ENCODE measurements at places on chromosomes 12 and 14.

- DNase-seq: no peak
Observed at GRCh38 chr12:58502841-58503240, 417.5 kb downstream of the LRIG3 start.

DNA sequence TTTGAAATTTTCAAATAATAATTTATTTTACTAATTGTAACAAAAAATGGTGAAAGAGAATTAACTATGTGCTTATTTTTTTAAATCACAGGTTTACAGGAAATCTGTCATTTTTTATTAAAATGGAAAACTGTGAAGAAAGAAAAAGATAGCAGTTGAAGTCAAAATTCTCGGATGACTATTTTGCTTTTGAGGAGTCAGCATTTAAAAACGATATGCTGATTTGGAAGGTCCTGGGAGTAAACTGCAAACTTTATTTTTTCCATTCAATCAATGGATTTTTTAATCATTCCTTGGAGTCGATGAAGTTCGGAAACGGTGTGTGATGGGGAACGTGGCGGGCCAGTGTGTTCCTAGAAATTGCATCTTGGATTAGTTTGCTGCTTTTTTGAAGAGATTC lies 258.9 kb upstream of the NAV3 start:
- no peak for DNase-seq

GRCh38 chr12:51323966-51324895 lies at the start of gene BIN2:
BIN2 (minus strand) TSS chr12:51324174; CDS start chr12:51324102, 72 bp downstream.
- DNase-seq: peak; percentile 33

DNA sequence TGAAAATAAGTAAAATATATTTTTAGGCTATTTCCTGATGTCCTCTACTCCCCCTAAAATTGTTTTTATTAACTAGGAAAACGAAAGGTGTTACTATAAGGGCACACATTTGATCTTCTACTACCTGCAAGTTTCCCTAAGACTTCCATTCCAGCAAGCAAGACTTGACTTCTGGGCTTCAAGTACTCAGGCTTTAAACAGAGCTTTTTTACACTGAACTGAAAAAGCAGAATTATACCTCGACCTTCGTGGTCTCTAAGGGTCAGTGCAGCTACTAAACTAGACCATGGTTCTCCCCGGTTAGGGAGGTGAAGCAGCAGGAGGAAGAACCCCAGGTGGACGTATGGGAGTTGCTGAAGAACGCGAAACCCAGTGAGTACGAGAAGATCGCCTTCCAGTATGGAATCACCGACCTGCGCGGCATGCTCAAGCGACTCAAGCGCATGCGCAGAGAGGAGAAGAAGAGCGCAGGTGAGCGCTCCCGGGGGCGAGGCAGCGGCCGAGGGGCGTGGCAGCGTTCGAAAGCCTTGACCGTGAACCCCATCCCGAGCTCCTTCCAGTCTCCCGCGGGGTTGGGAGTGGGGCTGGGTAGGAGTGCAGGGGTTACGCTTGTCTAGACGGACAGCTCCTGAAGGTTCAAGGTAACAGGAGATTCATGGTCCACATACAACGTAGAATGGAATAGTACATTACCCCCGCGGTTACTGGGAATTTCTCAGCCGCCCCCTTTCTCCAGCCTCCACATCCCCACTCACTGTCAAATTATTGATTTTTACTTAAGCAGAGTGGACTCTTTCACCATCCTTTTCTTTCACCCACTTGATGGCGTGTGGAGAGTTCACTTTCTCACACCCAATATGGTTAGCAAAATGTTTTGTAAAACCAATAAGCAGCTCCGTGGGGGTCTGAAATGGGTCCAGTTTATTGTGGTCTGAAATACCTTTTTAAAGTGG lies 47.6 kb downstream of the MYBPC1 start:
- DNase-seq: no peak

GRCh38 chr14:20986811-20987210 lies 3.0 kb upstream of the METTL17 start:
- no peak for DNase-seq

Data from amygdala (tissue), 56 donors.